ENCODE measurements at places on chromosomes 3 and 15. TPM values are rescaled to one million over a fixed set of nuclear protein-coding genes. Genes with fewer than 3 reads are reported as not detected.

CPB1 gene
- not detected for total RNA-seq

ERICH6 gene
- total RNA-seq = not detected

DNA sequence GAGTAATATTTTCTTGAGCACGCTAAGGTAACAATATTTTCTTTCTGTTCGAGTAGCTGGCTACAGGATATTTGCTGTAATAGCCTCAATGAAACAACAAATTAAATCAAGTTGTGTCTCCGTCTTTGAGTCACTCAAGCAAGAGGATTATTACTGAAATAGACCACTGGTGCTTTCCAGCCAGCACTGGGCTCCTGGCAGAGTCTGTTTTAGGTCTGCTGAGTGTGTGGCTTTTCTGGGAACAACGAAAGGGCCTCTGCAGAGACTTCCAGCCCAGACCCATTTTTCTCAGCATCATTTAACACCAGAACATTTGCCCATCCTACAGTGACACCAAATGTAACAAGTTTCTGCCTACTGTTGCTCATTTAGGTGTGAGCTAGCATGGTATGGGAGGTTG, 652.9 kb downstream of the MAGI1 start:
- DNase-seq = no peak

DNA sequence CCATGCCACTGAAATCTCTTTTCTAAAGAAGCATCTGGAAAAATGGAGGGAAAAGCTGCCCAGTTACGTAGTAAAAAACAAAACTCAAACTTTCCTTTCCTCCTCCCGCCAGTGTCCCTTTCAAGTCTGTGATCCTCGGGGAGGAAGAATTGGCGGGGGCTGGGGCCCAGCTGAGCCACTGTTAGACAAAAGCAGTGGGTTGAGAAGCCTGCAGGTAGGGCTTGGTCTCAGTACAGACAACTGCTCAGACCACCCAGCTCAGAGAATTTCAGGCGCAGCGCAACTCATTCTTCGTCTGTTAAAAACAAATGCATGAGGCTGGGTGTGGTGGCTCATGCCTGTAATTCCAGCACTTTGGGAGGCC, 117.1 kb downstream of the MYLK start:
- no peak for DNase-seq

DNA sequence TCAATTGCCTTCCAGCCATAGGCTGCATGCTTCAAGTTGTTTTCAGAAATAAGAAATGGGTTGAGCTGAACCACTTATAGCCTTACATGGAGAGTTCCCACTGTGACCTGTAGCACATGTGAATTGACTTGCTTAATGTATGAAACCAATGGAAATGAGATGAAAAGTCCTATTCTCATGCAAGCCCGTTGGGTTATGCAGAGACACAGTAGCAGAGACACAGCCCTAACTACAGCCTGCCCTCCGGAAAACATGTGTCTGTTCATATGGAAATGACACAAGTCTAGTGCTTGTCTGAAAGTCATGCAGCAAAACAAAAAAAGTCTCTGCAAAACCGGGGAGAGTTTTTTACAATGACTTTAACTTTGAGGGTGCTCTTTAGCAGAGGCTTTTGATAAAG, 14.5 kb downstream of the HIGD2B start:
- DNase-seq = no peak

- DNase-seq = peak; percentile 51
Measured at GRCh38 chr3:40869939-40870338, 329.4 kb upstream of the CTNNB1 start.

DNA sequence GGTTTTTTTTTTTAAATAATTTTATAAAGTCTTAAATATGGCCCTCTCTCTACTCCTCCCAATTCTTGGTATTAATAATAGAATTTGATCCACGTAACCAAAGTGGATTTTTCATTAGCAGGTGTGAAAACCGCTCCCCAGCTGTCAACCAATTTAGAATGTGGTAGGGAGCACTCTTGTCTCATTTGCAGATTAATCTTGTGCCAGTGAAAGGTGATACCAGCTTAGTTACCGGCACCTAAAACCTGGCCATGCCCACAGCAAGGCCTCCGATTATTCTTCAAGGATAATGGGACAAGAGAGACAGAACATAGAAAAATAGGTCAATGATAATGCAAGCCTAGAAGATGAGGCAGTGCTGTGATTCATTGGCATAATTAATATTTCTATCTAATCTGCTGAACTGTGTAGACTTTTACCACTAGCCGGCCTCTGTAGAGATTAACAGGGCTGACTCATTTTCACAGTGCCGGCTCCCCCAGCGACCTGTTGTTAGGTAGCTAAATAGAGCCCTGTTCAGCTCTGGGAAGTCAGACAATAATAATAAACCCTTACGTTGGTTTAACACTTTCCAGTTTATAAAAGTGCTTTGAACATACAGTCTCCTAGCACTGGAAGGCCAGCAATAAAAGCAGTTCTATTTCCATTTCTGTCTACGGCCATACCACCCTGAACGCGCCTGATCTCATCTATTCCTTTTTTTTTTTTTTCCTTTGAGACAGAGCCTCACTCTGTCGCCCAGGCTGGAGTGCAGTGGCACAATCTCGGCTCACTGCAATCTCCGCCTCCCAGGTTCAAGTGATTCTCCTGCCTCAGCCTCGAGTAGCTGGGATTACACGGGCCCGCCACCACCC, 102.9 kb downstream of the SHQ1 start:
- DNase-seq = no peak

NR2F2 gene
- not detected for total RNA-seq

NXPE3 gene
- total RNA-seq = 23.3 TPM

PROS1 gene
- total RNA-seq = 2.5 TPM

VGLL3 gene
- total RNA-seq = 13.4 TPM

DNA sequence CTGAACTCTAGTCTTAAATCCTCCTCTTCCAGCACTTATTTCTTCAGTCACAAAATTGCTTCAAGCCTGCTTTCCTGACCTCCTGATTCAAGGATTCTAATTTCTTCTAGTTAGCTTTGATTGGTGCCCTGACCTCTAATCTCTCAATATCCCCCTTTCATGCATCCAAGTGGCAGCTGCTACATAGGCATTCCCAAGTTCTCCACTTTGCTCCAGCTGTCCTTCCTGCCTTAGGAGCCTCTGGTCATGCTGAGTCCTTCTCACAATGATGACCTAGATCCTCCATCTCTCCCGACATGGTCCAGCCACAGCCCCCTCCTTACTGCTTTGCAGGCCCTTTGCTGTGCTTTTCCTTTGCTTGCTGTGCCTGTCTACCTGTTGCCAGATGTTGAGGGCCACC, 347.8 kb upstream of the C2CD4B start:
- DNase-seq = no peak

- DNase-seq = no peak
Measured at GRCh38 chr3:141123677-141124410, 72.7 kb downstream of the SPSB4 start.

- DNase-seq = no peak
Measured at GRCh38 chr3:14298442-14298841, 104.0 kb upstream of the SLC6A6 start.

DNA sequence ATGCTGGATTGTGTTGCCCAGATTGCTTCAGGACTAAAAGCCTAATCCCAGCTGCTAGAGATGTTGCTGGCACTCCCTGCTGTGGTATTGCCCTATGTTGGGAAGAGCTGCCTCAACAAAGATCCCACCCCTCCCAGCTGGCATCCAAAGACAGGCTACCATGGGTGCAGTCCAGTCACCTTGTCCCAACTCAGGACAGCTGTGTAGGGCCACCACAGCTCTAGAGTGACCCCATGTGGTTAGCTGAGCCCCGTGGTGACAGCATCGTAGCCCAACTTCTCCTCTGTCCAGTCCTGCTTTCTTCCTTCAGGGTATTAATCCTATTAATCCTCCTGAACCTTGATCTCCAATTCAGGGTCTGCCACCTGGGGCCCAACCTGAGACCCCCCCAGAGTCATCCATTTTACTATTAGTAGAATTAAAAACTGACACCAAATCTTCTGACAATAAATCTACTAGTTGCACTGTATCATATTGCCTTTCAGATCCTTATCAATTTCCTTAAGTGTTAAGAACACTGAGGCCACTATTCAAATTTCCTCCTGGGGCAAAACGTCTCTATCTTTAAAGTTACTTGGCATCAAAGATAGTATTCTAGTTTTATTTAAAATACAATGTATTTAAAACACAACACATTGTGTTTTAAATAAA, 83.5 kb downstream of the AQP9 start:
- DNase-seq = peak; percentile 61

TGM5 gene
- total RNA-seq = not detected

DNA sequence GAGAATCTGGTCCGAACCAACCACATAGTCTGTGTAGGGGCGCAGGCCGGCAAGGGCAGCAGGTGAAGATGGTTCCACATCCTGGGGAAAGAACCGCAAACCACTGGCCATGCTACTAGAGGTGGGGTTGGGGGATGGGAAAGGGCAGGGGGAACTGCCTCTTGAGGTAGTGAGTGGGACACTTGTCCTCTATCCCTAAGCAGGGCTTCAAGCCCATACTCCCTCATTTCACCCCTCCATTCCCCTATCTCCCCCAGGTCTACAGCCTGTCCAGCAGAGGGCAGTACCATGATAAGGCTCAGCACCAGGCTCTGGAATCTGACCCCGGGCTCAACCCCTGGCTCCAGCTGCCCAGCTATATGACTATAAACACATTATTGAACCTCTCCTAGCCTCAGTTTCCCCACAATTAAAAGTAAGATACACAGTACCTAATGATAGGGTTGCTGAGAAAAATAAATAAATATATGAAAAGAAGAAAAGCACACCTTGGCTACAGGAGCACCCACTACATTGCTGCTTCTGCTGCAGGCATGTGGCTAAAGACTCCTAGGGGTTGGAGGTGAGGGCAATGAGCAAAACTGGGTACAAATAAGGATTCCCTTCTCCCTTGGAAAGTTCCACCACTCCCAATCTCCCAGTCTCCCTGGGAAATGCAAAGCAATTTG, 6.3 kb downstream of the GORASP1 start:
- DNase-seq = no peak

DNA sequence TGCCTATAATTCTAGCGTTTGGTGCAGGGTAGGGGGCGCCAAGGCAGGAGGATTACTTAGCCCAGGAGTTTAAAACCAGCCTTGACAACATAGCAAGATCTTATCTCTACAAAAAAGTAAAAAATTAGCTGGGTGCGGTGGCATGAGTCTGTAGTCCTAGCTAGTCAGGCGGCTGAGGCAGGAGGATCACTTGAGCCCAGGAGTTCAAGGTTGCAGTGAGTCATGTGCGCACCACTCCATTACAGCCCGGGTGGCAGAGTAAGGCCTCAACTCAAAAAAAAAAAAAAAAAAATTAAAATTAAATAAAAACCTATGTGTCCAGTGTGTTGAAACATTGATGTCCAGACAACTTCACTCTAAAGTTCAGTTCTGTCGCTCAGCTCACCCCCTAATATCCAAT, 78.2 kb upstream of the SOX2 start:
- DNase-seq = no peak

THPO gene
- total RNA-seq = 1.2 TPM

Measured in H1 (cell line).